ENCODE measurements at places on chromosomes 1 and 21. TPM values are rescaled to one million over a fixed set of nuclear protein-coding genes. Genes with fewer than 3 reads are reported as not detected.

SPATA45 gene
- not detected for total RNA-seq

TCHHL1 gene
- not detected for total RNA-seq

COL9A2 gene
- total RNA-seq = 3.2 TPM

ST6GALNAC3 gene
- 1.4 TPM for total RNA-seq

CLDN14 gene
- total RNA-seq = not detected

OPRD1 gene
- total RNA-seq = not detected

CD34 gene
- not detected for total RNA-seq

GBP4 gene
- 16.6 TPM for total RNA-seq

WNT3A gene
- total RNA-seq = not detected

GCSAML gene
- total RNA-seq = not detected

ITGB2 gene
- 245 TPM for total RNA-seq

KLHDC8A gene
- total RNA-seq = not detected

LRRC38 gene
- not detected for total RNA-seq
